A549 treated with AZD2906 at 1 μM for 4 hours (cell line): ENCODE measurements at places on chromosomes 6 and 20. TPM values are rescaled to one million over a fixed set of nuclear protein-coding genes. Genes with fewer than 3 reads are reported as not detected.

Gene HAO1
- not detected in 5 replicates for total RNA-seq

Gene NKAPL
- total RNA-seq, result not detected in 5 replicates

Gene BTNL2
- total RNA-seq, result not detected in 5 replicates

Gene PGBD1
- total RNA-seq, result 4.1 to 5.4 TPM (median 4.7 TPM) in 5 replicates

Gene CST4
- 0.14 TPM in 1 of 5 replicates, not detected in the others for total RNA-seq

Gene MYLIP
- 2.1 to 2.7 TPM (median 2.4 TPM) in 5 replicates for total RNA-seq

Gene BEND3
- 2.9 to 3.5 TPM (median 3.1 TPM) in 5 replicates for total RNA-seq

Gene CYP39A1
- 0.03 to 0.07 TPM in 2 of 5 replicates, not detected in the others for total RNA-seq

Gene CLPSL2
- total RNA-seq, result 0.53 to 2.0 TPM (median 1.00 TPM) in 5 replicates

Gene LHFPL5
- 0.15 to 0.23 TPM (median 0.21 TPM) in 4 of 5 replicates, not detected in the other for total RNA-seq

Gene PRSS16
- total RNA-seq, result 3.2 to 3.5 TPM (median 3.5 TPM) in 5 replicates

Gene RSPO3
- 59.5 to 80.5 TPM (median 63.8 TPM) in 5 replicates for total RNA-seq

Gene WTAP
- total RNA-seq, result 64.8 to 70.6 TPM (median 65.7 TPM) in 5 replicates

Gene SLC4A11
- total RNA-seq, result 10.2 to 13.8 TPM (median 13.0 TPM) in 5 replicates

Gene HMGCLL1
- total RNA-seq, result 0.06 to 0.30 TPM (median 0.09 TPM) in 5 replicates

Gene NUS1
- 24.2 to 27.1 TPM (median 26.1 TPM) in 5 replicates for total RNA-seq

Gene ZNF341
- 2.7 to 4.7 TPM (median 3.9 TPM) in 5 replicates for total RNA-seq

Gene NEURL2
- 0.61 to 1.1 TPM (median 0.96 TPM) in 5 replicates for total RNA-seq

Gene SLC23A2
- total RNA-seq, result 12.5 to 14.7 TPM (median 14.4 TPM) in 5 replicates

Gene IL17F
- not detected in 5 replicates for total RNA-seq

Gene ETV7
- total RNA-seq, result 0.08 to 0.20 TPM (median 0.13 TPM) in 4 of 5 replicates, not detected in the other

Gene HLA-DMA
- 2.9 to 3.7 TPM (median 3.0 TPM) in 5 replicates for total RNA-seq

Gene OR2H2
- not detected in 5 replicates for total RNA-seq

Gene OR2J3
- not detected in 5 replicates for total RNA-seq

Gene PNPLA1
- total RNA-seq, result not detected in 5 replicates

Gene CST3
- total RNA-seq, result 240 to 466 TPM (median 438 TPM) in 5 replicates

Gene ME1
- 34.9 to 43.2 TPM (median 37.2 TPM) in 5 replicates for total RNA-seq

Gene MED20
- 11.8 to 18.5 TPM (median 14.9 TPM) in 5 replicates for total RNA-seq

Gene AGER
- 1.1 to 2.0 TPM (median 1.7 TPM) in 5 replicates for total RNA-seq

Gene FYN
- 3.2 to 4.9 TPM (median 4.6 TPM) in 5 replicates for total RNA-seq

Gene ADGRG6
- total RNA-seq, result 47.7 to 66.8 TPM (median 63.5 TPM) in 5 replicates

Gene RAE1
- total RNA-seq, result 56.3 to 70.2 TPM (median 59.0 TPM) in 5 replicates

Gene R3HDML
- 0.13 to 0.59 TPM (median 0.34 TPM) in 5 replicates for total RNA-seq

Gene ACTL10
- not detected in 5 replicates for total RNA-seq

Gene PLN
- not detected in 5 replicates for total RNA-seq

Gene HMGN3
- total RNA-seq, result 60.1 to 64.8 TPM (median 61.6 TPM) in 5 replicates

Gene IRF4
- total RNA-seq, result 0.17 to 0.31 TPM (median 0.26 TPM) in 5 replicates

Gene LTA
- total RNA-seq, result 0.07 to 0.23 TPM (median 0.08 TPM) in 3 of 5 replicates, not detected in the others
